ENCODE measurements at places on chromosomes 7 and 10.

- DNase-seq: no peak
Observed at GRCh38 chr10:131435760-131436457, 124.4 kb upstream of the TCERG1L start.

DNA sequence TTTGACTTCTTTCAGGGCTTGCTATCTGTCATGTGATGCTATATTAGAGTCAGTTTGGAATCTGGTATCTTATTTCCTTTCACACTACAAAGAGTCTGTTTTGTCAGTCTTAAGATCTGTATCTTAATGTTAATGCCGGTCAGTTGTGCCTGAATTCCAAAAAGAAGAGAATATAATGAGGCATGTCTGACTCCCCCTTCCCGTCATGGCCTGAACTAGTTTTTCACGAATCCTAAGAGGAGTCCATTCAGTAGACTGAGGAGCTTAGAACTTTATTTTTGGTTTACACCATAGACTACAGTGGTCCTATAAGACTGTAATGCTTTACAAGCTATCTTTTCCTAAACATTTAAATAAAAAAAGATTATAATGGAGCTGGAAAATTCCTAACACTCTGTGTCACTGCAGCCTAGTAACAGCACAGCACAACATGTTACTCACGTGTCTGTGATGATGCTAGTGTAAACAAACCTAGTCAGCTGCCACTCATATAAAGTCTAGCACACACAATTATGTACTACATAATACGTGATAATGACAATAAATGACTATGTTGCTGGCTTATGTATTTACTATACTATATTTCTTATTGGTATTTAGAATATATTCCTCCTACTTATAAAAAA, 50.6 kb downstream of the VPS41 start:
- DNase-seq: no peak

- no peak for DNase-seq
Observed at GRCh38 chr10:114336823-114337509, 67.3 kb downstream of the AFAP1L2 start.

DNA sequence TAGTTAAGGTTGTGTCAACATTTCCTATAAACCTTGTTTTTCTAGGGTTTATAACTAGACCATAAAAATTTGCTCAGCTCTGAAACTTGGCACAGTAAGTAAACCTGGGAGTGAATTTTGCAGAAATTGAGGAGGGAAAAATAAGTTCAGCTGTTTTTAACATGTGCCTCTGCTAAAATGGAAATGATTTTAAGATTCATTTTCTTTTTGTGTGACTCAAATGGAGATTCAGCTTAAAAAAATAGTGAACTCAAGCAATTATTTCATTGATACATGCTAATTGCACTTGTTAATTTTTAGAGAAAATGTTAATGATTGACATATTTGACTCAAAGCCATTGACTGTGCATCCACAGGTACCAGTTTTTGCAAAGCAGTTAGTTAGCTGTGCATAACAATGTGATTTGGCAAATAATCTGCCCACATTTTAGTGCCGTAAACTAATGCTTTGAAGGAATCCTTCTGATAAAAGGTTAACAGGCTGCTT, 68.5 kb upstream of the ZNF438 start:
- no peak for DNase-seq

- DNase-seq: no peak
Observed at GRCh38 chr10:71339796-71340589, 20.9 kb downstream of the SLC29A3 start.

DNA sequence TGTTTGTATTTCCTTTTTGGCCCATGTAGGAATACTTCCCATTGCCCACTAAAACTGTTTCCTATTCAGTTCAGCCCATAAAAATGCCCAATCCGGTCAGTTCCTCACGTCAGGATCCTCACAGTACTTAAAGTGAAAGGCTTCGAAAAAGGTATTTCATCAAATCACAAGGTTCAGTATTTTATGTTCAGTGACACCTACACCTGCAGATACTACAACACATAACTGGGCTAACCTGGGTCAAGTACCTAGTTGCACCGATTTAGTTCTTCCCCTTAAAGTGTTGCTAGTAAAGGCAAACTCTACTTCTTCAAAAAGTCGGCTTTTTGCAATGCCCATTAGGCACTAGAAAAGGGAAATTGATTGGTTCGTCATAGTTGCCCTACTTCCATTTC, 1.1 kb downstream of the SNX13 start:
- peak; percentile 11 for DNase-seq

DNA sequence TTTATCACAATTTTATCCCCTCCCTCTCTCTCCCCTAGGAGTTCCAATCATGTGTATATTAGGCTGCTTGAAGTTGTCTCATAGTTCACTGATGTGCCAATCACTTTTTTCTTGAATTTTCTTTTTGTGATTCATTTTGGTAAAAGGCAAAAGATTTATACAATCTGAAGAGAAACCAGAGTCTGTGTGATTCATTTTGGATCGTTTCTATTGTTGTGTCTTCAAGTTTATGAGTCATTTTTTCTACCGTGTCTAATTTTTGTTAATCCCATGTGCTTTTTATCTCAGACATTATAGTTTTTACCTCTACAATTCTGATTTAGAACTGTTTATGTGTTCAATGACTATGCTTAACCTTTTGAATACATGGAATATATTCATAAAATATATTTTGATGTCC, 483.9 kb upstream of the AUTS2 start:
- DNase-seq: no peak

- DNase-seq: no peak
Observed at GRCh38 chr10:97321804-97322190, 2.7 kb downstream of the FRAT1 start.

DNA sequence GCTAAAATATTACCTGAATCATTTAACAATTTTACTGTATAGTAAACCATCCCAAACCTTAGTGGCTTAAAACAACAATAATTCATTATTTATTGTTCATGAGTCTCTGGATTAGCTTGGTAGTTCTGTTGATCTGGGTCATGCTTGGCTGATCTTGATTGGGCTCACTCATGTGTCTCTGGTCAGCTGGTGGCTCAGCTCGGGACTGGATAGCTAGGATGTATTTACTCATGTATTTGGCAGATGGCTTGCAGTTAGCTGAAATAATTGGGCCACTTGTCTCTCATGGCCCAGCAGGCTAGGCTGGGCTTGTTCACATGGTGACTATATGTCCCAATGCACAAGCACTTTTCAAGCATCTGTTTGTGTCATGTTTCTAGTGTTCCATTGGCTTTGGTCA, 262.8 kb downstream of the BBS9 start:
- no peak for DNase-seq

GRCh38 chr7:158802535-158803366, 26.6 kb downstream of the ESYT2 start:
- no peak for DNase-seq

GRCh38 chr10:128642023-128642422, 515.8 kb upstream of the MKI67 start:
- DNase-seq: no peak

- DNase-seq: no peak
Observed at GRCh38 chr10:17109475-17110207, 20.0 kb downstream of the CUBN start.

- DNase-seq: no peak
Observed at GRCh38 chr10:132043861-132044695, 21.7 kb upstream of the JAKMIP3 start.

DNA sequence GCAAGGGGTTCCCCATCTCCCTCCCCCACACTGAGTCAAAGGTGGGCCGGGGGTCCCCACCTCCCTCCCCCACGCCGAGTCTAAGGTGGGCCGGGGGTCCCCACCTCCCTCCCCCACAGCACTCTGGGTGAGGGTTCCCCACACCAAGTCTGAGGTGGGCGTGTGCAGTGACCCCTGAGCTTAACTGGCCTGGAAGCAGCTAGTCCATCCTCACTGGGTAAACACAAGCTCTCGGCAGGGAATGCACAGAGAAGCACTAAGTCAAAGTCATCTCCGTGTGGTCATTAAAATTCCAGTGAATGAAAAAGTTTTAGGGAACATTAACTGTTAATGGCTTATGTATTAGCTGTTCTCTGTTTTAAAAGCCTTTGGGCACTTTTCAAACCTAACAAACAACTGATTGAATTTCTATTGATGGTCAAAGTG, 43.7 kb upstream of the PRKAR1B start:
- DNase-seq: no peak

- DNase-seq: peak; percentile 45
Observed at GRCh38 chr7:134693256-134693655, 46.6 kb downstream of the BPGM start.

- DNase-seq: no peak
Observed at GRCh38 chr10:17075533-17076359, 53.9 kb downstream of the CUBN start.

GRCh38 chr10:78184851-78185692, 151.4 kb downstream of the RPS24 start:
- DNase-seq: no peak

- no peak for DNase-seq
Observed at GRCh38 chr10:93149761-93150160, 76.1 kb downstream of the CYP26A1 start.

DNA sequence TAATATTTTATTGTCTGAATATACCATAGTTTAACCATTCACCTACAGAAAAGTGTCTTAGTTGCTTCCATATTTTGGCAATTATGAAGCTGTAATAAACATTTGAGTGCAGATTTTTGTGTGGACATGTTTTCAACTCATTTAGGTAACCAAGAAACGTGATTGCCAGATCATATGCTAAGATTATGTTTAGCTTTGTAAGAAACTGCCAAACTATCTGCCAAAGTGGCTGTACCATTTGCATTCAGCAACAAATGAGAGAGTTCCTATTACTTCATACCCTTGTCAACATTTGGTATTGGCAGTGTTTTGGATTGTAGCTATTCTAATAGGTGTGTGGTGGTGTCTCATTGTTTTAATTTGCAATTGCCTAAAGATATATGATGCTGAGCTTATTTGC, 233.5 kb downstream of the TMEM26 start:
- DNase-seq: no peak

DNA sequence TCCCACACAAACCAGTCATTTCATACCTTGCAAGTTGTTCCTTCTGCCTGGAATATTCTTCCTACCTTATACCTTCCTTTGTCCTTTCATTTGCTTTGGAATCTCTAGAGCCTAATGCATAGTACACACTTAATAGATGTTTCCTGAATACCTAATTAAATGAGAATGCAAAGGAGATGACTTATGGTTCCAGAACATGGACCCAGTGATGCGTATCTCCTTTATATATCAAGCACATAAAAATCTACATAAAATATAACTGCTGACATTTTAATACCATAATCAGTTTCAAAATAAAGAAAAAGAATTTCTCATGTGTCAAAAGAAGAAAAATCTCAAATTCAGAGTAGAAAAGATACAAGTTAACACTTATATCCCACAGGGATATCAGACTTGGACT, 110.6 kb upstream of the ASAH2 start:
- no peak for DNase-seq

DNA sequence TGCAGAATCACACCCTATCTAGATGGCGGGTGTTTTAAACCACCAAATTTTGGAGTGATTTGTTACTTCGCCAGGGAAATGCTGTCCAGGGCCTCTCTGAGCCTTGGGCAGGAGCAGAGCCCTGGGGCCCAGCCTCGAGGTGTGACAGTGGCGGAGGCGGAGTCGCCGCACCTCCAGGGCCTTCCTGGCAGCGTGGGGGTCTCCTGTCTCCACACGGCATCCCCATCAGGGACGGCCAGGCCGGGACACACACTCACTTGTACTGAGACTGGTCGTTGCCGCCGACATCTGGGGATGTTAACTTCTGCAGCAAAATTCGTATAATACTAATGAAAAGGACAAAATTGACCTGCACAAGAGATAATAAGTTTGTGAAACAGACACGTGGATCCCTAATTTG, 110.7 kb downstream of the VIPR2 start:
- DNase-seq: no peak

DNA sequence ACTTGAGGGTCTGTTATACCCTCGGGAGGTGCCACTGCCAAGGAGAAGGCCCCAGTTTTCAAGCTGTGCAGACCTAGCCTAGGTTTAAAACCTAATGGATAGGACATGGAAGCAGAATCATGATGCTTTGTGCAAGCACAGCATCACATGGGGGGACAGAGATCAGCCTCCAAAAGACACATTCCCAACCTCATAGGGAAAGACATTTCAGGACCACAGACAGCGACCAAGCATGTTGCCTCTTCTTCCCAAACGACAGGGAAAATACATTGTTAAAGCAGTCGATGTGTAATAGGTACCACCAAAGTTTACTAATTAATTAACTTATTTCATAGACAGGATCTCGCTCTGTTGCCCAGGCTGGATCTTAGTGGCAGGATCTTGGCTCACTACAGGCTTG, 573.9 kb downstream of the TCERG1L start:
- DNase-seq: no peak

- DNase-seq: no peak
Observed at GRCh38 chr10:100755821-100756220, 10.4 kb downstream of the PAX2 start.

- no peak for DNase-seq
Observed at GRCh38 chr10:75746356-75746755, 314.9 kb downstream of the LRMDA start.

DNA sequence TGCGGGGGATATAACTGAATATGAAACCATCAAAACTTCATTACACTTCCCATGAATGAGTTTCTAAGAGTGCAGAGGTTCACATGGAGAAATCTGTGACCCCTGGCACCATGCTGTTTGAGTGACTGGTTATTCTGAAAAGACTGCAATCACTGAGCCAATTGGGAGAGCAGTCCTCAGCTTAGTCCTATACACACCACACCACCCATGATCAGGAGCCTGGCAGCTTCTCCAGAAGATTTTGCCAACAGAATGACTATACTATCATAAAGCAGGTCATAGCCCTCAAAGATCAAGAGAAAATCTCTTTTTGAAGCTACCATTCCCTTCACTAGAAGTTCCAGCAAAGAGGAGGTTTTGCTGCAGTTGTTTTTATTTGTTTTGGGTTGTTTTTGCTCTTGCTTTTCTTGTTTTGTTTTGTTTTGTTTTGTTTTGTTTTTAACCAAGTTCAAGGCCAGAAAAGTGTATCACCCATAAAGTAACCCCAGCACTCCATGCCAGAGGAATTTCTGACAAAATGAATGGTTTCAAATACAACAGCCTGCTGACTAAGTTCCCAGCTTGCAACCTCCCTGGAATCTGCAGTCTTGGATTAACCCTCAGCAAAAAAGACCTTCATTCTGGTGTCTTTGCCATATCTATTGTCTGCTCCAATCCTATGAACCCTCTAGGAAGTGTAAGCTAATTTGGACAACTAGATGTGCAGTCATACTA, 19.7 kb upstream of the HGF start:
- DNase-seq: no peak

GRCh38 chr10:64368298-64368697, 847.1 kb downstream of the REEP3 start:
- no peak for DNase-seq

DNA sequence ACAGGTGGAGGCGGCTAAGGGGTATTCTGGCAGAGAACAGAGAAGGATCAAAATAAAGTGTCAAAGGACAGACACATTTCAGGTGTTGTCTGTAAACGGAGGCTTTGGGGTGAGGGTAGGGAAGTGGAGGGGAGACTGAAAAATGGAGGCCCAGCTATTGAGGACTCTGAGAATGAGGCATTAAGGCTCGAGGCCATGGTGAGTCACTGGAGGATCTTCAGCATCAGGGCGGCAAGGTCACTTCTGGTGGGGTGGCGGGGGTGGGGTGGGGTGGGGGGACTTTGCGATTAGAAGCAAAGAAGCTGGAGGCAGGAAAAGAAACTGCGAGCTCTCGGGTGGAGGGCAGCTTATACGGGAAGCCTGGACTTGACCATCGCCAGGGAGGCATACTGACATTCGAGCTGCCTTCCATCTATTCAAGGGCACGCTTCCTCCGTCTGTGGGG, 58.4 kb upstream of the PCGF5 start:
- DNase-seq: peak; percentile 56

GRCh38 chr7:148327379-148327778, 263.2 kb upstream of the C7orf33 start:
- DNase-seq: no peak

- DNase-seq: no peak
Observed at GRCh38 chr7:22726907-22727713, at the start of gene IL6. TSS of gene IL6 (plus strand) at chr7:22727200. CDS start at chr7:22727263, 63 bp downstream.
